ENCODE measurements at places on chromosomes 3 and 15.

DNA sequence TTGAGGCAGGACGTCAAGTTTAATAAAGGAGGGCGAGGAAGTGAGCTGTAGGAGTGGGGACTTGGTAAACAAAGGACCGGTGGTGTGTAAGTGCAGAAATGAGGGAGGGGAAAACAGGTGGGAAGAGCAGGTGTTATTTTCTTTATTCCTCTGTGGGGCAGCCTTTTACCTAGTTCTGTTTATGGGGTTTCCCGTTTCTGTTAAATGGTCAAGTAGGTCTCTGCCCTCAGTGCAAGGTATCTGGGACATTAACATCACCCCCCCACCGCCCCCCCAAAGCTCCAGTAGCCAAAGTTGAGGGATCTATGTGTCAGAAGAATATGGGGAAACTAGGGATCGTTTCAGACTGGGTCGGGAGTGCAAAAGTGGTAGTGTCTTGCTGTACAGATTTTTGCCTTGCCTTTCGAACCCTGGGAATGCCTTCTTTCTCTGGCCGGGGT, 893 bp downstream of the MGA start:
- DNase-seq, result no peak

- DNase-seq, result peak; percentile 92
Observed at GRCh38 chr15:63503739-63504246, 600 bp upstream of the USP3 start.

DNA sequence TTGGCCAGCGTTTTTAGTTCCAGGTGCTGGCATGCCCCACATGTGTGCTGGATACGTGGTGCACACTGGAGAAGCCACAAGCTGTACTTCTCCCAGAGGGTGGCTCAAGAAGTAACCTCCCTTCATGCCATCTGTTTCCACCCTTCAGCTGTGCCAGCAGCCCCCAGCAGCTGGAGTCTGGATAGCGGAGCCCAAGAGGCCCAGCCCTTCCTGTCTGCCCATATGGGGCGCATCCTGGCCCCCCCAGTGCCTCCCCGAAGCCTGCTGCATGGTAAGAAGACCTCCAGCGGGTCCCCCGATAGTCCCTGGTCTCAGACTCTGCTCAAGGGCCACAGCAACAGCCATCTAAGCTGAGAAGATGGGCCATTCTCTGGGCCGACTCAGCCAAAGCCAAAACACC, 5.8 kb upstream of the MANF start:
- DNase-seq, result no peak

DNA sequence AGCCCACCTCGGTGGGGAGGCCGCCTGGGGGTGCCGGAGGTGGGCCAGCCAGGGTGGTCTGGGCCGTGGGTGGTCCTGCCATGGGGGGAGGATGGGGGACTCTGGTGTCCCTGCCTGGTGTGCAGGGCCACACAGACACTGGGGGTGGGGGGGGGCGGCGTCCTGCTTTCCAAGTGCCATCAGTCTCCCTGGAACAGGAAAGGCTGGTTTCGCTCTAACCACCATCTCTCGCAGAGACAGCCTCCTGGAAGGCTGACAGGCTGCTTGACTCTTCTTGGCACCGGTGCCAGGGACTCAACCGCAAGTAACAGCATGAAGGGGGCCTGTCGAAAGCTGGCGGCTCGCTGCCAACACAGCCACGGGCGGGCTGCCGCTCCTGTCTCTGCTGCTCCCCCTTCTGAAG, 40.3 kb downstream of the RGMA start:
- no peak for DNase-seq

DNA sequence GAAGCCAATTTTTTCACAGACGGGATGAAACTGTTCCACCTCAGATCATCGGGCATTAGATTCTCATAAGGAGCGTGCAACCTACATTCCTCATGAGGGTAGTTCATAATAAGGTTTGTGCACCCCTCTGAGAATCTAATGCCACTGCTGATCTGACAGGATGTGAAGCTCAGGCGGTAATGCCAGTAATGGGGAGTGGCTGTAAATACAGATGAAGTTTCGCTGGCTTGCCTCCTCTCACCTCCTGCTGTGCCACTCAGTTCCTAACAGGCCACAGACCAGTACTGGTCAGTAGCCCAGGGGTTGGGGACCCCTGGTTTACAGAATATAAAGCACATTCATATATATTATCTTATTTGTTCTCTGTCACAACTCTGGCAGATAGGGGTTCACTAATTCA, 2.1 kb upstream of the LIMD1 start:
- no peak for DNase-seq

DNA sequence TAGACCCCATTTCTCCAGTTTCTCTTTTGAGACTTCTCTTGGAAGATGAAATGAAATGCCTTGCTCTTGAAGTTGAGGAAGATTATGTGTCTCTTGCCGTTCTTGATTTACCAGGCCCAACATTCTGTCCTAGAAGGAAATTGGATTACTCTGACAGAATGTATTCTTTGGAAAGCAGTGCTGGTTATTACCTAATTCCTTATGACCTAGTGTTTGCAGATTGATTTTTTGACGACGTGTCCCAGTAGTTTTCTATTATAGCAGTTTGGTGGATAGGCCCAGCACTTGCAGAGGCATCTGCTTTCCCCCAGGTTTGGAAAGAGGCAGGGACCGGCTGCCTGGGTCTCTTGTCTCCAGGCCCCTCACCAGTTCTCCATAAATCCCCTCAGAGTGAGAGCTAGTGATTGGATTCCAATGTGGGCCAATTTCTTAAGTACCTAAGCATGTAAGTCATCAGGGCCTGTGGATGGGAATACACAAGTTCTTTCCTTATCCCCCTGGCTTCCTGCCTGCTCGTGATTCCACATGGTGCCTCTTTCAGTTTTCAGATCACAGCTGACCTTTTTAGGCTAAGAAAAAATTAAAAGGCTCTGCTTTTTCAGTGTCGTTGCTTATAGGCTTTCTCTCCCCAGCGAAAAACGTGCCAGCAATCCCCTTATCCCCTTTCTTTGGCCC, 50.2 kb downstream of the EPHB3 start:
- DNase-seq, result no peak

GRCh38 chr3:188950832-188951489, 220.8 kb upstream of the TPRG1 start:
- peak; percentile 97 for DNase-seq

GRCh38 chr15:95168152-95168551, 936.8 kb downstream of the MCTP2 start:
- DNase-seq, result no peak

DNA sequence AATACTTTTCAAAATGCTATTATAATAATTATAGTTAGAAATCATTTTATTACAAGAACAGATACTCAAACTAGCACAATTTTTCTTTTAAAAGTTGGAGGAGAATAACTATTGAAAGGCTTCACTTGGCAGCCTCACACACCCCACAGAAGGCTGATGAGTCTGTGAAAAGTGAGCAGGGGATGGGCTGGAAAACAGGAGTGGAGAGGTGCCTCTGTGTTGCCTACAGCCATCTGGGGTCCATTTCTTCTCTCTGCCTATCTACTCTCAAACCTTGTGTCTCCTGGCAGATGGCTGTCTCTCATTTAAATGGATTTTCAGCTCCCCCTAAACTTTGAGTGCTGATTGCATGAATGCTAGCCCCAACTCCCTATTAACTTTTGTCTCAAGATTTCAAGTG, 230.8 kb downstream of the CLSTN2 start:
- DNase-seq, result no peak

DNA sequence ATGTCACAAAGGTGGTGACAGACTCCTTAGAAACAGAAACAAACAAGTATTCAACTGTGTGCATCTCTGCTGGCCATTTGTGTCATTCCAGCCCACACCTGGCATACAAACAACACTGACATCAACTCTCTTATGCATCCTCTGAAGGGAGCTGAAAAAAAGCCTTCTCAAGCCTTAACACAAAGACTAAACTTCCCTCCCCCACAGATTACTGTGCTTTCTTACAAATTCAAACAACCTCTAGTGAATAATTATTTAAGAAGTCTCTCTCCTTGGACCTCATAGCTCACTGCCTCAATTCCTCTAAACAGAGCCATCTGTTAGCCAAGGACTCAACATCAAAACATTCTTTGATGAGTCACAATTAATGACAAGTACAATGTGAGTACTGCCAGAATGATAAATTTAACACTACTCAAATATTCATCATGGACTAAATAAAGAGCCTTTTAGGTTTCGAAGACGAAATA, 132.1 kb downstream of the WDR76 start:
- DNase-seq, result peak; percentile 33

DNA sequence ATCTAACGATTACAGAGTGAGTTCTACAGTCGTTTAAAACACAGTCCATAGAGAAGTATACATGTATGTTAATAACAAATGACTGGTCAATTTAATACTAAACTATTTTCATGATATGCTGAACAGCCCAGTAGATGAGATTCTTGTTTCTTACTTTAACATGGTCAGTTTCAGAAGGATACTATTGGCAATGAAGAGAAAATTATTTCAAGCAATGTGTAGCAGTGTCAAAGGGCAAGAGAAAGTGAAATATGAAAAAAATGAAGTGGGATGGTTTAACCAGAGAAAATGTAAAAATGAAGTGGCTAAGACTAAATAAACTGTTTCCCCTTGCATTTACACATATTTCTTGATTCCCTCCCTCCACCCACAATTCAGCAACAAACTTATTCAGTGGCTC, 192.1 kb upstream of the TTC14 start:
- no peak for DNase-seq

GRCh38 chr3:44649709-44650108, 1.2 kb downstream of the ZNF35 start:
- DNase-seq, result no peak

- peak; percentile 96 for DNase-seq
Observed at GRCh38 chr3:33113772-33114621, at the start of gene CRTAP. Gene CRTAP, plus strand, starts transcription at chr3:33114014. Its CDS starts 64 bp downstream, at chr3:33114078.

GRCh38 chr3:122697952-122698620, 17.4 kb downstream of the PARP14 start:
- no peak for DNase-seq

DNA sequence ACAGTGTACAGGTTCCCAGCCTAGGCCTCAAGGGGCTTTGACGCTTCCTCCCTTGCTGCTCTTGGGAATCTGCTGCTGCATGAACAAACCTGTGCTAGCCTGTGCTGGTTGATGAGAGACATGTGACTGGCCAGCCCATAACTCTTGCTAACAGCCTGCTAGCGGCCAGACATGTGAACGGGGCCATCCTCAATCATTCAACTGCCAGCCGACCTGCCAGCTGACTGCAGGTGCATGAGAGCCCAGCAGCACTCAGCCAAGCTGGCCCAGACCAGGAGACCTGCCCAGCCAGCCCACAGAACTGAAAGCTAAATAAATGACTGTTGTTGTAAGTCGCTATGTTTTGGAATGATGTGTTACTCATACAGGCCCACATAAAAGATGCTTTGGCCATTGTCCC, 82.4 kb upstream of the DLG1 start:
- no peak for DNase-seq

DNA sequence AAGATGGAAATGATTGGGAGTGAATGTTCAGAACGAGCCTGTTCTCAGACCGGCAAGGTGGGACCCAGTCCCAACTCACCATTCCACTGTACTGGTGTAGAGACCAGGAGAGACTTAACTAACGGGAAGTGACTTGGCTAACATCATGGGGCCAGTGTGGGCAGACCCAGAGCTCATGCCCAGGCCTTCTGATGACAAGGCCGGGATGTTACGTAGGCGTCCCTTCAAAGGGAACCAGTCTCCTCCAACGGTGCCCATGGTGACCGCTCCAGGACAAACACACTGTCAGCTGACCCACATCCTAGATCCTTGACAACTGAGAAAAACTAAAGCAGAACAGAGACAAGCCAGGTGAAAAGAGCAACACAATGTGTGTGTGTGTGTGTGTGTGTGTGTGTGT, 128.4 kb upstream of the HACD2 start:
- no peak for DNase-seq

DNA sequence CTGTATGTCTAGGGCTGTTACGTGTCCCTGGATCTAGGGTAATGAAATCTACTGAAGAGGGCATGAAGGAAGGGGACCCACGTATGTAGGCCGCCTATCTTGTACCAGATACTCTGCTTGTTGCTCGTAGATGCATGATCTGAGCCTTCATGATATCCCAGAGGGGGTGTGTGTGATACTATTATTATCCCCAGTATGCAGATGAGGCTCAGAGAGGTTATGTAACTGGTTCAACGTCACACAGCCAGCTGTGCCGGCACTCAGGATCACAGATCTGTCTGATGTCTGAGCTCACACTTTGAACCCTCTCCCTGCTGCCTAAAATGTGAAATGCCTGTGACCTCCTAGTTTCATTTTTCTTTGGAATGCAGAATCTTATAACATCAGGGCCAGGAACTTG, 36.2 kb upstream of the SEC13 start:
- peak; percentile 15 for DNase-seq

DNA sequence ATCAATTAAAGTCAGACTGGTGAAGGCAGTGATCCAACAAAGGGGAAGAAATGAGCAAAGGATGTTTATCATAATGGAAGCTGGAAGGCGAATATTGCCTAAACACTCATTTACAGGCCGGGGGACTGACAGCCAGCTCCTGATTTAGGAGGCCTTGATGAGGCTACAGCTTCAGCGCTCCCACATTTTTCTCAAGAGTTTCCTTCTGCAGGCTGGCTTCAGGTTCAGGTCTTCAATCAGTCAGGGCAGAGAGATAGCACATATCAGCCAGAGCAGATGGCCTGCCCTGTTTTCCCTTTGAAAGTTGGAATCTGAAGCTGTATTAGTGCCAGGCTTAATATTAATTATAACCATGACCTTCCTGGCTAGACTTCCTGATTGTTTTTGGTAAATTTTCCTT, 218.9 kb downstream of the SV2B start:
- no peak for DNase-seq

GRCh38 chr3:64916937-64917336, 229.1 kb upstream of the ADAMTS9 start:
- DNase-seq, result peak; percentile 29

DNA sequence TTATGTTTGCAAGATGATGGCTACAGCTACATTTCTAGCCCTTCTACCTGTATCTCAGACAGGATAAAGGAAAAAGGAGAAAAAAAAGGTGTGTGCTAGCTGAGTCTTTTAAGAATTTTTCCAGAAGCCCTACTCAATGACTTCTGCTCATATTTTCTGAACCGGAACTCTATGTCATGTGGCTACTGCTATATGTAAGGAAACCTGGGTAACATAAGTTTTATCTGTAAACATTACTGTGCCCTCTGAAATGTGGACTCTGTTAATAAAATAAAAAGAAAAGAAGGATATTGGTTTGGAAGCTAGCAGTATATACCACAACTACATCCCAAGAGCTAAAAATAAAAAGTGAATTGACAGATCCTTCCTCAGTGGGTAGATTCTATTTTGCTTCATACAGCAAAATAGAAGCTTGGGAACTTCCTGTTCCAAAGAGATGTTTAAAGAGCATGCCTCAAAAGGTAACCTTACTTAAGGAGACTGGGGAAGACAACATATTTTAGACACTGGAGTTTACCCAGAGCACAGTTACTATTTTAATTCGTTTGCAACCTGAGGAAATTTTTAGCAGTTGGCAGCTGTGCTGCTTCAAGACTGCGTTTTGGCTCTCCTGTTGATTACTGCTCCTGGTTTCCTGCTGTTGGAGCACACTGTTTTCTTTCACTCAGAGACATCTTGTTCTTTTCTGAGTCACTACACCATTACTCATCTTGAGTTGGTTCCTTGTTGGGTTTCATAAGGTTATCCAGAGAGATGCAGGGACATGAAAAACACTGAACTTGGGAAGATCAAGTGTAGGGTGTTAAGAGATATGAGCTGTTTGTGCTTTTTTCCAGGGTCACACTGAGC, 280.7 kb downstream of the NFKBIZ start:
- peak; percentile 74 for DNase-seq

GRCh38 chr15:91407269-91407889, 307.3 kb downstream of the SV2B start:
- DNase-seq, result no peak
